ENCODE measurements at places on chromosomes 5 and 9.

GRCh38 chr5:57360871-57361270 lies 121.7 kb downstream of the ACTBL2 start:
- DNase-seq = no peak

DNA sequence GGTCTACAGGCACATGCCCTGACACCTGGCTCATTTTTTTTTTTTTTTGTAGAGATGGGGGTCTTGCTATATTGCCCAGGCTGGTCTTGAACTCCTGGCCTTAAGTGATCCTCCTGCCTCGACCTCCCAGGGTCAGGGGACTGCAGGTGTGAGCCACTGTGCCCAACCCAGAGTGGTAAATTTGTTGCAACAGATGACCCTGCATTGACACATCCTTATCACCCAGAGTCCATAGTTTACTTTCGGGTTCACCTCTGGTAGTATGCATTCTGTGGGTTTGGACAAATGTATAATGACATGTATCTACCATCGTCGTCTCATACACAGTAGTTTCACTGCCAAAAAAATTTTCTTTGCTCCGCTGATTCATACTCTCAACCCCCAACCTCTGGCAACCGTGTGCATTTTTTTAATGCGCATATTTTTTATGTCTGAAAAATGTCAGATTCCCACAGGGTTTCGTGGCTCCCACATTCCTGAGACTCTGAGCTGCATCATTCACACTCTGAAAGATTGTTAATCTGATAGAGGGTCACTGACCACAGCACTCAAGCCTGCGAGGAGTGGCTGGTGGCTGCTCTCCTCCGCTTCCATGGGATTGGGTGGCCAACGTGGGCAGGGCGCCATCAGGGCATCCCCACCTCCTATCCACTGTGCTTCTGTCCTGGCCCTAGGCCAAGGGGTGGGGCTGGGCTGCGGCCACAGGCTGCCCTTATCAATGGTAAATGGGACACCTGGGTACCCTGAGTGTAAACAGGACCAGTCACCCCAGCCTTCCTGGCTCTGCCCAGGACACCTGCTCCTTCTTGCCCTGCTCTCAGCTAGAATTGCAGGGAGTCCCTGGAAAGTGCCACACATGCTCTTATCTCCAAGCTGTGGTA lies 9.6 kb downstream of the NDST1 start:
- DNase-seq = no peak

GRCh38 chr5:71658916-71659662 lies 60.0 kb upstream of the CARTPT start:
- DNase-seq = no peak

DNA sequence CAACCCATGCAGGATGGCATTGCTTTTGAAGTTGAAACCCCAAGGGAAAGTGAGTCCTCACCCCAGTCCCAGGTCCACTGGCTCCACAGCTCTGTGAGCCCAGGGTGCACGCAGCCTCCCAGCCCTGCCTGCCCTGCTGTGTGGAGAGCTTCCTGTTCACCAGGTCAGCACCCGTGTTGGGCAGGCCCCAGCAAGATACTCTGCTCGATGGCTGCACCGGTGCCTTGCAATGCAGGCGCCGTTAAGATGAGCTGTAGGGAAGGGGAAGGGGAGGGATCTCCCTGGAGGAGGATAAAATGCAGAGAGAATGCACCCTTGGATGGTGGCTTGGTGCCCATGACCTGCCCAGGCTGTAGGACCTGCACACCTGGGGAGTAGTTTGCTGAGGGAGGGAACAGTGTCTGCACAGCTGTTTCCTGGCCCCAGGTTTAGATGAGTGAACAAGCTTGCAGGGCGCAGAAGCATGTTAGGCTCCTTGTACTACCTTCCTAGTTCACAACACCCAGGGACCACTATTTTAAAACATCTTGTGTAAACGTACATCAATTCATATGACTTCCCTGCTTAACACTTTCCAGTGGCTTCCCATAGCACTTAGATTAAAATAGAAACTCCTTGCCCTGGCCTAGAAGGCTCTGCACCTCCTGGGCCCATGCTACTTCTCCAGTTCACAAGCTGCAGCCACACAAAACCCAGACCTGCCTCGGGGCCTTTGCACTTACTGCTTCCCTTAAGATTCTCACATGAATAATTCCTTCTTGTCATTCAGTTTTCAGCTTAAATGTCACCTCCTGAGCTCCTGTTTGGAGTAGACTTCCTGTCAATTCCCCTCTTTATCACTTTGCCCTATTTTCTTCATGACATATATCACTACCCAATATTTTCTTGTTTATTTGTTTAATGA lies 19.6 kb downstream of the FAT2 start:
- no peak for DNase-seq

DNA sequence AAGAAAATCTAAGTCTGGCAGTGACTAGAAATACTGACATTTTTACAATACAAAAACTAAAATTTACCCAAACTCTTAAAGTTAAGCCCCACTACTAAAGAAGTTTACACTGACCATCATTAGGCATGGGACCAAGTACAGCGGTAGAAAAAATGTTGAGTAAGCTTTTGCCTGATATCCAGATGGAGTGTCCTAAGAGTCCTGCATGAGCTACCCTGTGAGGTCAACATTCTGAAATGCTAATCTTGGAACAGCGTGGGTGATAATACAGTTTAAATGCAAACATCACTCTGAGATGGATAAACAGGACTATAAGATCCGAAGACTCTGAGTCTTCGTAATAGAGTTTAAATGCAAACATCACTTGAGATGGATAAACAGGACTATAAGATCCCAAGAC lies 189.7 kb downstream of the DCP2 start:
- DNase-seq = no peak

GRCh38 chr9:136615631-136616306 lies 46.9 kb upstream of the EGFL7 start:
- DNase-seq = no peak
